ENCODE measurements at places on chromosomes 6 and 20.
A peak's percentile ranks its signal among the peaks of the same experiment; 100 is the strongest.

- DNase-seq = no peak
Observed at GRCh38 chr6:15008269-15008668, 237.6 kb upstream of the JARID2 start.

DNA sequence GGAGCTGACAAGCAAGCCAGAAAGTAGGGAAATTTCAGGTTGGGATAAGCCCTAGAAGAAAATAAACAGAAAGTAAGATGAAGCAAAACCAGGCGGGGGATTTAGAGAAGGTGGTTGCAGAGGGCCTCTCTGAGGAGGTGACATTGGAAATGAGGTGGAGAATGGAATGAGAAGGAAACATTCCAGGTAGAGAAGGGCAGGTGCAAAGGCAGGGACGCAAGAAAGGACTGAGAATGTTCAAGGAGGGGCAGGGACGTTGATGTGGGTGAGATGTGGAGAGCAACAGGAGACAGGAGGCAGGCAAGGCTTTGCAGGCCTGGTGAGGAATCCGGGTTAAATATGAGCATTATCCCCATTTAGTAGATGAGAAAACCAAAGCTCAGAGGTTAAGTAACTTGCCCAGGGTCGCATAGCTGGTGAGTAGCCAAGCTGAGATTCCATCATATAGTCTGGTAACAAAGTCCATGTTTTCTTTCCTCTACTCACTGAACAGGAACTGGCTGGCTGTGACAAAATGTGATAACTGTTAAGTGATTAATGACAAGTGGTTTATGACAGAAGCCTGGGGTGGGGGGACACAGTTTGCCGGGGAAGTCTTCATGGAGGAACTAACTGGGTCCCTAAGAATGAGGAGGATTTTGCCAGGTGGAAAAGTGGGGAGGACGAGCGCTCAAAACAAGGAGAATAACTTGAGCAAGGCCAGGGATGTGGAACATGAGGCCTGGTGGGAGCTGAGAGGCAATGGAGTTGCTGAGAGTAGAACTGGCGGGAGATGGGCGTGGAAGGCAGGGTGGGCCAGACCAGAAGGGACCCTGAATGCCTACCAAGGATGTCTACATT, 32.6 kb downstream of the MRPL14 start:
- no peak for DNase-seq

GRCh38 chr6:111703723-111704122, 98.0 kb upstream of the TRAF3IP2 start:
- no peak for DNase-seq

GRCh38 chr20:54172532-54172855, 1.3 kb downstream of the CYP24A1 start:
- DNase-seq = no peak

GRCh38 chr6:140718021-140718420, 1343.6 kb upstream of the CITED2 start:
- no peak for DNase-seq

- DNase-seq = no peak
Observed at GRCh38 chr6:3230900-3231246, 3.4 kb upstream of the TUBB2B start.

- no peak for DNase-seq
Observed at GRCh38 chr6:13660273-13660672, 45.1 kb downstream of the NOL7 start.

DNA sequence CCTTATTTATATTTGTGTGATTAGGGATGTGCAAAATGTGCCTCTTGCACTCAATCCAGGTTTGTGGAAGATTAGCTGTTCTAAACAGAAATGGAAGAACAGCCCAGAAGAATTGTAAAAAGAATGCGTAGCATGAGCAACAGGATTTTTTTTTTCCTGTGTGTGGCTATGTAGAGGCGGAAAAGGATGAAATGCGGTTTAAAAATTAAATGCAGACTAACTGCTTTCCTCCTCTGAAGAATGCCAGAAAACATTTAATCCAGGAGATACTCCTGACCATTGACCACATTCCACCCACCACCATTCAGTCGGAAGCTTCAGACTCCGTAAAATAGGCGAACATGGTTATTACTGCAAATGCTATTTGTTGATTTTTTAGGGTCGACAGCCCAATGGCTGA, 83.4 kb downstream of the BMP6 start:
- no peak for DNase-seq

DNA sequence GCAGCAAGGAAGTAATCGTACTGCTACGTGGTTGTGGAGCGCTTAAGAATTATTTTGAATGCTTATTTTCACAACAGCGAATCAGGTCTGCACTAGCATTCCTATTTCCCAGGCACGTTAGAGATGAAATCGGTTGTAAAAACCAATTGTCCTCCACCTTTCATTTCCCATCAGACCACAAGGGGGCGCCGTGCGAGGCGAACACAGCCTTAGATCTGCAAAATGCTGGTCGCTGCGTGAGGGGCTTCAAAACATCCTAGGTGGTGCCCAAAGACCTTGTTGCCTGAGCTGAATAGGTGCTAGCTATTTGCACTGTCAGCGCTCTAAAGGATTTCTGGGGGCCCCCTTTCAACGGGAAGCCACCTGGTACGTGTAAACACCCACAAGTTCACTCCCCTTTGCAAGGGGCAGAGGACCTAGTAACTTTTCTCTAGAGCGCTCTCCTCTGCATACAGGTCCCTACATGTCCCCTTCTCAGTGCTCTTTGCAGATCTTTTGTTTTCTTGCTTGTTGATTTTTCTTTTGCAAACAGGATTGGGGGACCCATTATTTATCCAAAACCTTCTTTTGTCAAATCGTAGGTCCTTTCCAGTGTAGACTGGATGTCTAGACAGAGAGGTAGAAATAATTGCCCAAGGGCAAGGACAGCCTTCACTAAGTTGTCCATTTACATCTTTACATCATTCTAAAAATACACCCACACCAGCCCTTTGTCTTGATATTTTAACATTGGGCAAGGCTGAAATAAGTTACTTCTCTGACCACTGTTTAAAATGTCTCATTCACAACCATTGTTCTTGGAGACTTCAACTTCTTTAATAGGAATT, 59.8 kb downstream of the NEDD9 start:
- no peak for DNase-seq

- DNase-seq = no peak
Observed at GRCh38 chr6:50826037-50826761, 7.5 kb downstream of the TFAP2B start.

GRCh38 chr6:143750877-143751276, 73.1 kb downstream of the PHACTR2 start:
- DNase-seq = no peak

DNA sequence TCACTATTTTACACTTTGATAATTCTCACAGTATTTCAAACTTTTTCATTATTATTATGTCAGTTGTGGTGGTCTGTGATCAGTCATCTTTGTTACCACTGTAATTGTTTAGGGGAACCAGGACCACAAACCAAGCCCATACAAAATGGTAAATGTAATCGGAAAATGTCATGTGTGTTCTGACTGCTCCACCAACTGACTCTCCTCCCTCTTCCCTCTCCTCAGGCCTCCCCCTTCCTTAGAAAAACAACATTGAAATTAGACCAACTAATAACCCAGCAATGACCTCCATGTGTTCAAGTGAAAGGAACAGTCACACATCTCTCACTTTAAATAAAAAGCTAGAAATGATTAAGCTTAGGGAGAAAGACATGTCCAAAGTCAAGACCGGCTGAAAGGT, 63.8 kb downstream of the GMDS start:
- no peak for DNase-seq

DNA sequence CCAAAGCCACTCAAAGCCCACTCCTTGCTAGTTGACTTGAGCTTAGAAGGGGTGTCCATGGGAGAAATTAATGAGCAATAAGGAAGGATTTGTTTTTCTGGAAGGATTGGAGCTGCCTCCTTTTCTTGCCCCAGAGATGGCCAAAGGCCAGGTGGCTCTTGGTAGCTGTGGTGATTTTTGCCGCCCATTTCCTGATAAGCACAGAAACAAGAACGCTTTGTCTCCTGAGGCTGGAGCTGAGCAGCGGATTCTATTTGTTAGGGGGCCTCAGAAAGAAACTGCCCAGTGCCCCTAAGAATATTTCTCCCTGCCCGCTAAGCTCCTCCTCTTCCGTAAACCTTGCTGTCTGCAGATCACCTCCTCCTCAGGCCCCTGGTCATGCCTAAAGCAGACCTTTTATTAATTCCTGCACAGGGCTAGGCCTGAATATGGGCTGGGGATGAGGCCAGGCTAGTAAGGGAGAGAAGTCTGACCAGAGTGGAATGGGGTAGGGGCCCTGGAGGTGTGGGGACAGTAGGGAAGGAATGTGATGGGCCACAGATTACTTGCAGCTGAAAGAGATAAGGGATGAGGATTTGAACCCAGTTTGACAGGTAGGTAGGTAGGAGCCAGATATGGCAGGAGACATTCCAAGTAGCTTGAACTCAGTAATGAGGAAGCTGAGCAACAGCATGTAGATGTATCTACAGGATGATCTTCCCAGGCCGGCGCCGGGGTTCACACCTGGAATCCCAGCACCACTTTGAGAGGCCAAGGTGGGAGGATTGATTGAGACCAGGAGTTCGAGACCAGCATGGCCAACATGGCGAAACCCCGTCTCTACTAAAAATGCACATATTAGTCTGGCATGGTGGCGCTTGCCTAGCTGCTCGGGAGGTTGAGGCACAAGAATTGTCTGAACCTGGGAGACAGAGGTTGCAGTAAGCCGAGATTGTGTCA, 71.2 kb upstream of the NAA20 start:
- no peak for DNase-seq

DNA sequence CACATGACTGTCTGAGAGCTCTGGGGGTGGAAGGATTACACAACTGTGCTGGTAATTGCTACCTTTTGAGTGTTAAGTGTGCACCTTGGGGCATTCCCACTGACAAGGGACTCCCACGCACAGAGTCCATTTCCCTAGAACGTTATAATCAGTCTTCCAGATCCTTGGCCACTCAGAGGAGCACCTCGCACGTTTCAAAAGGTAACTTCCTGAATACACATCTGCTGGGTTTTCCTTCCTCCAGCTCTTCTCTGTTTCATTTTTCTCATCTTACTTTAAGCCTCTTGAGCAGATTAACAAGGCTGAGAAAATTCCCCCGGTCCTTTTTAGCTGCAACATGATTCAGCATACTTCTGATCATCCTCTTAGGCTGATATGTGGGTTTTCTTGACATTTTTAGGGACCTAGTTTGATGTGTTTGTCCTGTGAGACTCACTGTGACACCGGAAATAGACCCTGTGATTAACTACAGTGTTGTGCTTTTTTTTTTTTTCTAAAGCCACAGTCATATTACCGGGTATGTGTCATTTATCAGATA, 98.4 kb upstream of the DUSP22 start:
- no peak for DNase-seq

GRCh38 chr6:73078333-73078862, 146.9 kb downstream of the KHDC1L start:
- DNase-seq = no peak

GRCh38 chr6:119544325-119545175, 195.0 kb upstream of the MAN1A1 start:
- no peak for DNase-seq

GRCh38 chr6:142902636-142903053, 42.3 kb downstream of the HIVEP2 start:
- DNase-seq = peak; percentile 99

- no peak for DNase-seq
Observed at GRCh38 chr6:91718198-91718597, 1131.3 kb upstream of the MAP3K7 start.

DNA sequence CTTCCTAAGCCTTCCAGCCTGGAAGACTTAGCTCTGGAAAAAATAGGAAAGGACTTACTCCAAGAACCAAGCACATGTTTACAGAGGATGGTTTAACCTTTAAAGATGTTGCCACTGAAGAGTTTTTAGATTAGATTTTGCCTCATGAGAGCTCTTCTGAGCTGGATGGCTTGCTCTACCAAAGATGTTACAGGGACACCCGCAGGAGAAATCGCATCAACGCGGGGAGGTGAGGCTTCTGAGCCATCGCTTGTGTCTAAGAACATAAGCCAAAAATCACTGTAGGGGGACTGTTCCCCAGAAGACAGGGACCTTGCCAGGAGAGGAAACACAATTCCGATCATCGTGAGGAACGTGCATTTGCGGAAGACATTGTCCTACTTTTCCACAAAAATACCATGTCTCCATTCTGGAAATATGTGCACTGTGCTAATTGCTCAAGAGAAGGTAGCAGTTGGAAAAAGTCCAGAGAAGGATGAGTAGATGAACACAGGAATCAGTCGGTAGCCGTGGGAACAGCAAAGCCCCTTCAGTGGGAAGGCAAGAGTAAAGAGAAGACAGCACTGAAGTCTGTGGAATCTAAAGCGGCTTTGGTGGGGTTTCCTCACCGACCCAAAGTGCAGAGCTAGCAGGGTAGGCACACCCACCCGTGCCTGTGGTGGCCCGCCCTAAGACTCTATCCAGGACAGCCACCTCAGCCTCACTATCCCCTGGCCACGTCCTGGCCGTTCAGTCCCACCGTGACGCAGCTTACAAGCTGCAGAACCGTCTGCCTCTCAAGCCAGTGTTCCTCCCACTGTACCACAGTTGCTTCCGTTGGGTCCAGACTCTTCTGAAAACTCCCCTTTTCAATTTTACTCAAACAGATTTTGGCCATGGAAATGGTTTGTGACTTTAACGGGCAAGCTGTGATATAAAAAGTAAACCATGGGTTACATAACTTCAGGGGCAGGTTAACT, 334.8 kb downstream of the NRN1 start:
- no peak for DNase-seq

- no peak for DNase-seq
Observed at GRCh38 chr6:11705483-11705882, 73.1 kb downstream of the ADTRP start.

- DNase-seq = no peak
Observed at GRCh38 chr6:70375882-70376281, 37.4 kb upstream of the FAM135A start.

- no peak for DNase-seq
Observed at GRCh38 chr6:16216501-16217155, 21.8 kb upstream of the GMPR start.

DNA sequence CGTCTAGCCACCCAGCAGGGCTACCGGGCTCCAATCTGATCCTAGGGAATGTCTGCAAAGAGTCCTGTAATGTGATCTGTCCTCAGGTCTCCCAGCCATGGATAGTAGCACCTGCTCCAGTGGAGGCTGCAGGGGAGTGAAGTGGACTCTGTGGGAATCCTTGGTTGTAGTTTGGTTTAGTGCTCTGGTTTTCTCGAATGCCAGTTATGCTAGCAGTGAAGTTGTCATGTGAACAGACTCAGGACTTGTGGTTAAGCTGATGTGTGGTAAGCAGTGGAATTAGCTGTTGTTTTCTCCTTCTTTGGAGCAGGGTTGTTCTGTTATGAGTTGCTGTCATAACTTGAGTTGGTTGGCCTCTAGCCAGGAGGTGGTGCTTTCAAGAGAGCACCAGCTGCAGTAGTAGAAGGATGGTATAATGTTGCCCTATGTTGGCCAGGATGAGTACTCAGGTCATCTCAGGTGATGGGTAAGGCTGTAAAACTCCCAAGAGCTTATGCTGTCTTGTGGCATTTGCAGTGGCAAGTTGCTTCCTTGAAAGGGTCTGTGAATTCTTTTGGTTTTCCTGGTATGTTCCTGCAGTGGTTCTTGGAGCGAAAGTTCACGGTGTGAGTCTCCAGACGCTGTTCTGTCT, 390.2 kb downstream of the UTRN start:
- peak; percentile 56 for DNase-seq

Measured in skeletal muscle cell (primary cell).